Natural killer cell treated with Interleukin-12 subunit alpha and Interleukin-12 subunit beta and Interleukin-15 and Interleukin-18, amount 100 ng/mL, for 72 hours (primary cell): ENCODE measurements at places on chromosomes 3 and 15.
A peak's percentile ranks its signal among the peaks of the same experiment; 100 is the strongest.

- no peak for DNase-seq
These were observed 334.5 kb upstream of the FRG2C start for GRCh38 chr3:75329476-75330097.

GRCh38 chr3:112261742-112262141 is 32.3 kb downstream of the SLC9C1 start:
- DNase-seq, result no peak

DNA sequence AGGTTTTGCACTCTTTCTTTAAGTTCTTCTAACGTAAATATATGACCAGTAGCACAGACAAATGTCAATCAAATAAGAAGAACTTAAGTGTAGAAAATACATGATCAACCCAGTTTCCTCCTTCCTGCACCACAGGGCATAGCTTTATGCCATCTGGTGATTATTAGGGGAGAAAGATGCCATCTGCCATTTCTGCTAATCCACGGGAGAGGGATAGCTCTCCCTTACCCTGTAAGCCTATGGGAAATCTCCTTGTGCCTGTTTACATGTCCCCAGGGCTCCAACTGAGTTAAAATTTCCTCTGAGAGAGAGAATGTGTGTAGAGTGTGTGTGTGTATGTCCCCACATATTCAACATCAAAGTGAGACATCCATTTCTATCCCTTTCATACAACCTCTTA is 135.9 kb downstream of the RSL24D1 start:
- DNase-seq, result no peak

- no peak for DNase-seq
These were observed 16.3 kb downstream of the BHLHE40 start for GRCh38 chr3:4995500-4996053.

- DNase-seq, result no peak
These were observed 17.1 kb upstream of the GCNT3 start for GRCh38 chr15:59594493-59594942.

DNA sequence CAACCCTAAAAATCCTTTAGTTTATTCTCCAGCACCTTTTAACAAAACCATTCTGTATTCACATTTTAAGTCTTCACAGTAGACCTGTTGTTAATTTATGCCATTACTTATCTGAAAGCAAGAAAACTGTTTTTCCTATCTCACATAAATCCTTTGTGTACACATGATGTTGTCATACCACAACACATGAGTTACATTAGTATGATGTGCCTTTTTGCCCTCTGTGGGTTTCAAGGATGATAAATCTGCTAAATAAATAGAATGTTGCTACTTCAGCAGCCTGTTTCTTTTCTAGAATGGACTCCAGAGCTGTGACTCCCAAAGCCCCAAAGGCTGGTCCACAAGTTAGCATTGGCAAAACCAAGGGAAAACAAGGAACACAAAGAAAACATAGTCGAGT is 151.6 kb downstream of the SERPINI1 start:
- DNase-seq, result no peak

- DNase-seq, result no peak
These were observed 72.9 kb downstream of the MOBP start for GRCh38 chr3:39540162-39540921.

- DNase-seq, result no peak
These were observed 27.0 kb downstream of the CHCHD6 start for GRCh38 chr3:126731044-126731443.

DNA sequence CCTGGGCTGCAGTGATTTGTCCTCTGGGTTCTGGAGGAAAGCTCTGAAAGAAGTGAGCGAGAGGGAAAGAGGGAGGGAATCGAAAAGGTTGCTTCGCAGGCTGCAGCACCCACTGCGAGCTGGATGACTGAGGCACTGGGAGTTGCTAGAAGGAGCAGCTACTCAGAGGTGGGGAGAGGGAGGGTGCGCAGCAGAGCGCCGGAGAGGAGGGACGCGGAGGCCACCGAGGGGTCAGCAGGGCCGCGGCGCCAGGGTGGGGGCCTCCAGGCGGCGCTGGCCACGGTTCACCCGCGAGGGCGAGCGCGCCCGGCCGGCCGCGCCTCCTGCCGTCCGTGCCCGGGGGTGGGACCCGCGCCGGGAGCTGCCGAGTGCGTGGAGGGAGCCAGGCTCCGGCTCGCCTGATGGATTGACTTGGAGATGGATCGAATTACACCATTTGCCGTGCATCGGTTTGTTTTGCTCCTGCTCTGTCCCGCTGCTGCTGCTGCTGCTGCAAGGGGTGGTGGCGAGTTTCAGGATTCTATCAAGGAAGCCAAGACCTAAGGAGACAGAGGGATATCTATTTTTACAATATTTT is at the start of gene SEMA6D:
SEMA6D (plus strand) TSS at position 470 of the 577 bp plus-strand sequence. CDS start 42,294 bp downstream, outside the sequence.
- DNase-seq, result no peak

DNA sequence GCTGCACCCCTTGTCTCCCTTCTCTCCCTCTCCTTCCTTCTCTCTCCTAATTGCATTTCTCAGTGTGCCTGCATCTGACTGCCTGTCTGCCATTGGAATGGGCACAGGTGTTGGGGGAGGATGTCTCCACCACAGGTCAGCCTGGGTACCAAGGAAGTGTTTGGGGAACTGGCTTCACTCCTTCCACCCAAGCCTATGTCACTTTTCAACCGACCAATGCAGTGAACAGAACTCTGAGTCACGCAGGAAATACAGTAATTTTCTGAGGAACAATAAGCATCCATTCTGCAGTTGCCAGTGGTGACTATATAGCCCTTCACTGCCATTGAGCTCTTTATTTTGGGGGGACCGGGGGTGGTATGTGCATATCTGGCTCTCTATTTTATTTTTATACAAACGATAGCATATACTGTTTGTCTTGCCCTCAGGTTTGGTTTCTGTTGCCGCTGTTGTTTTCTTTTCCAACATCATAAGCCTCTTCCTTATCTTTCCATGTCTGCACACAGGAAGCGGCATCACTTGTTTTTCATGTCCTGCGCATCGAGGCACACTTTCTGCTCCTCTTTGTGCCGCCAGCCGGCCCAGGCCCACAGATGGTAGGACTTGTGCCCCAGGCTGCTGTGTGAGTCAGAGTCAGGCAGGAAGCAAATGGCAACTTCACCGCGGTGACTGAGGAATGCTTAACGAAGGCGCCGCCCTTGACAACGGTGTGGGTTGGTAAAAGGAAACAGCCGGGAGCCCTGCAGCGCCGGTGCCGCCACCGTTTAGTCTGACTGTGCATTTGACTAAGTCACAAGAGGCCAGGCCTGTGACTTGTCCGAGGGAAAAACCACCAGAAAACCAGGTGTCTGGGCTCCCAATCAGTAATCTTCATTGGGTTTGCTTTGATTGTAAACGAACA is 21.1 kb upstream of the CDCP1 start:
- peak; percentile 71 for DNase-seq

DNA sequence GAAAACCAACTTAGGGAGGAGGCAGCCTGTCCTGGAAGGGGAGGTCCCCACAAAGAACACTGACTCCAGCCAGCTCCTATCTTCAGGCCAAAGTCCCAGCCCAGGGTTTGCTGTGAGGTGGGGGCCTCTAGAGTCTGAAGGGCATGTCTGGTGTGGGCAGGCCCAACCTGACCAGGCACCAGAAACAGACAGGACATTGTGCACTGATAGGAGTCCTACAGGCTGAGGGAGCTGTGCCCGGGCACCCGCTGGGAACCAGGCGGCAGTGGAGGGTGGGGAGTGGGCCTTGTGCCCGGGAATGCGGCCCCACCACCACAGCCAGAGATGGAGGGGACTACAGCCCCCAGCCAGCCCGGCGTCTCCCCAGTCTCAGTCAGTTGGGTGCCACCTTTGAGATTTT is 161.4 kb downstream of the WNT7A start:
- DNase-seq, result peak; percentile 59

DNA sequence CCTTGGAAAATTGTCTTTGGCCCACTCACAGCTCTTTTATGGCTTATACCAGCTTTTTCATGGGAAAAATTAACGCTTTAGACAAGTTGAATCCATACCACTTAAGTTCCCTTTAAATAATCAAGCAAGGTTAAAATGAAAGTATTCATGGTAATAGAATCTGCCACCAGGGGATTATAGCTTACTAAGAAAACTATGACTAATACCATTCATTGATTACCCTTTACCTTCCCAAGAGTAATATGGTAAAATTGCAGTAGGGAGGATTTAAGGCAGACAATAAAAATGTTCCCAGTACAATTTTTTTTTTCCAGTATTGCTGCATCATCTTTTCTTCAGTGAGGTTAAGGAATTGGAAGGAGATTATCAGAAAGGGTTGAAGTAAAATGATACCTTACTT is 641.1 kb upstream of the NAALADL2 start:
- no peak for DNase-seq

GRCh38 chr3:61005591-61005990 is 245.7 kb downstream of the FHIT start:
- DNase-seq, result no peak

- DNase-seq, result no peak
These were observed 507.7 kb downstream of the IGSF11 start for GRCh38 chr3:118526758-118527513.

DNA sequence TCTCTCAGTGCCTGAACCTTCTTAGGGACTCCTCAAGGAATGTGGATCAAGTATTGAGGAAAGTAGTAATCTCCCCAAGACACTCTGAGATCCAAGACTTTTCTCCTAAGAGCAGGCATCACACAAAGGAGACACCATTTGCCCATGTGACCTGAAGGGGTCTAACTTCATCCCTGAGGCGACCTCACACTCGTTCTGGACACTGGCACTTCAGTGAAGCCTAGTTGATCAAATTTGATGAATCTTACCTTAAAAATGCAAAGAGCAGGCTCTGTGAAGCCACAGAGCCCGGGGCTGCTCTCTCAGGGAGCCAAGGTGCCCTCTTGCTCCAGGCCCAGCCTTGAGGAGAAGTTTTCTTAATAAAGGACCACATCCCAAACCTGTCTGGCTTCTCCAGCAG is 64.3 kb downstream of the SCN11A start:
- DNase-seq, result no peak

DNA sequence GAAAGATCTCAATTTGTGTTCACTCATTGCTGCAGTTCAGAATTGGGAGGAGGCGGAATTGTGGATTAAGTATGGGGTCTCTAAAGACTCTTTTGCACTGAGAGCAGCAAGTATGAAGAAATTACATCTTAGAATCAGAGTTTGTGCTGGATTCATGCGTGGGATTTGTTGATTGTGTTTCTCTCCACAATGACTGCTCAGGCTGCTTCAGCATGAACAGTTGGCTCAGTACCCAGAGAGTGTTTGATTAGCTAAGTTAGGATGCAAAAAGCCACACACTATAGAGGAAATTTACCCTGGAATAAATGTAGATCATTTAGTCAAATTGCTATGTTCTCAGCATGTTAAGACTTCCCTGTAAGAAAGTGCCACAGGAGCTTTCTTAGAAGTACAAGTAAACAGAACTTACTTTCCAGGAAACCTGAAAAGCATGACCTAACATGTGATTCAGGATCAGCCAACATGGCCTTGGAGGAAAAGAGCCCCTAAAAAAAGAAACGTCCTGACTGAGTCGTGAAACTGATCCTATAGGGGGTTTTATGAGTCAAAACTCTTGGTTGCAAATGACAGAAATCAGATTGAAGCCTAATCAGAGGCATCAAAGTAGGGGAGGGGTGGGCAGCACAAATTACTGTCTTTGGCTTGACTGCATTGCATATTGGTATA is 32.6 kb downstream of the HHLA2 start:
- no peak for DNase-seq

DNA sequence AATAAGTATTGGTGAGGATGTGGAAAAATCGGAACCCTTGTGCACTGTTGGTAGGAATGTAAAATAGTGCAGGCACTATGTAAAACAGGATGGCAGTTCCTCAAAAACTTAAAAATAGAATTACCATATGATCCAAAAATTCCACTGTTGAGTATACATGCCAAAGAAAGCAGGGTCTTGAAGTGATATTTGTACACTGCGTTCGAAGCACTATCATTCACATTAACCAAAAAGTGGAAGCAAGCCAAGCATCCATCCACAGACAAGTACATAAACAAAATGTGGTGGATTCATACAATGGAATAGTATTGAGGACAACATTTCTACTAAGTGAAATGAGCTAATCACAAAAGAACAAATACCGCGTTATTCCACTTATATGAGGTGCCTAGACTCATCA is 200.7 kb downstream of the TJP1 start:
- DNase-seq, result no peak

DNA sequence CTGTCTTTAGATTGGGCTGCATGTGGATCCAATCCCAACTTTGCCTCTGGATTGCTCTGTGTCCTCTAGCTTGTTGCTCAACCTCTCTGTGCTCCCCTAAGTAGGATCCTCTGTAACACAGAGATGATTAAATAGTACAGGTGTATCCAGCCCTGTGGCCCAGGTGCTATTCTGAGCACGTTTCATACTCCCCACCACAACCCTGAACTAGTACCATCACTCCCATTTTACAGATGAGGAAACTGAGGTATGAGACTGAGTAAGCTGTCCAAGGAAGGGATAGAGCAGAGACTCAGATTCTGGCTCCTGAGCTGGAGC is 7.2 kb downstream of the ISG20 start:
- no peak for DNase-seq

DNA sequence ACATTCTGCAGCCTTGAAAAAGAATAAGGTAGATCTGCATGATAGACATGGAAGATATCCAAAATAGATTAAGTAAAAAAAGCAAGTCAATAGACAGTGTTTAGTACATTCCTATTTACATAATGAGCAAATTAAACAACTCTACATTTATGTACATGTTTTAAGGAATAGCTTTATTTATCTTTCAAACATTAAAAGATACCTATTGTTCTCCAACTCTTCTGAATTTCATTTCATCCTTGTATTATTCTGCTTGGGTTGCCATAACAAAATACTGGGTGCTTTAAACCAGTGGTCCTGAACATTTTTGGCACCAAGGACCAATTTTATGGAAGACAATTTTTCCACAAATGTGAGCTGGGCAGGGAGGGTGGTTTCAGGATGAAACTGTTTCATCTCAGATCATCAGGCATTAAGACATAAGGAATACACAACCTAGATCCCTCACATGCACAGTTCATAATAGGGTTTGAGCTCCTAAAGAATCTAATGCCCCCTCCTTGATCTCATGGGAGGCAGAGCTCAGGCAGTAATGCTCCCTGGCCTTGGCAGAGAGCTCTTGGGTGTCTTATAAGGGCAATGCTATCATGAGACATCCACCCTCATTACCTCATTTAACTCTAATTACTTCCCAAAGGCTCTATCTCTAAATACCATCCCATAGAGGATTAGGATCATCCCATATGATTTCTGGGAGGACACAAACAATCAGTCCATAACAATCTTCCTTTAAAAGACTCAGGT is 6.8 kb upstream of the KATNBL1 start:
- DNase-seq, result no peak

DNA sequence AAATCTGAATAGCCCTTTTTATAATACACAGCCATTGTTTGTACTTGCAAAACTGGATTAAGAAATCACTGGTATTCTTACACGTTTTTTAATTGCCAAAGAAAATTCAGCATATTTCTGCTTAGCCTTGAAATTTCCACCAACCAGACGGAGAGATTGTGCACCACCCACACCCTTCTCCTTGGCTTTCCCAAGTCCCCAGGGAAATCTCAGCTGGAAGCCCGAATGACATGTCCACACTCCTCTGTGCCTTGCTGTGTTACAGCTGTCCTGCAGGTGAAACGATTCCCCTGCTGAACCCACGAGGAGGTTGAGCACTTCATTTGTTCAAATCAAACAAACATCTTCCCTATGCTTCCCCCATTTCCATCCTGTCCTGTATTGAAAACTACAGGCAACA is 49.6 kb upstream of the PPARG start:
- DNase-seq, result no peak
